Activated naive CD8-positive, alpha-beta T cell treated with anti-CD3 and anti-CD28 coated beads, Interleukin-2, amount 50 U/mL, for 24 hours (primary cell): ENCODE measurements at places on chromosomes 4 and X.

GRCh38 chrX:71057848-71058530, 10.1 kb downstream of the SNX12 start:
- DNase-seq, result no peak

- DNase-seq, result no peak
Observed at GRCh38 chrX:29617725-29618124, 597.6 kb upstream of the MAGEB2 start.

DNA sequence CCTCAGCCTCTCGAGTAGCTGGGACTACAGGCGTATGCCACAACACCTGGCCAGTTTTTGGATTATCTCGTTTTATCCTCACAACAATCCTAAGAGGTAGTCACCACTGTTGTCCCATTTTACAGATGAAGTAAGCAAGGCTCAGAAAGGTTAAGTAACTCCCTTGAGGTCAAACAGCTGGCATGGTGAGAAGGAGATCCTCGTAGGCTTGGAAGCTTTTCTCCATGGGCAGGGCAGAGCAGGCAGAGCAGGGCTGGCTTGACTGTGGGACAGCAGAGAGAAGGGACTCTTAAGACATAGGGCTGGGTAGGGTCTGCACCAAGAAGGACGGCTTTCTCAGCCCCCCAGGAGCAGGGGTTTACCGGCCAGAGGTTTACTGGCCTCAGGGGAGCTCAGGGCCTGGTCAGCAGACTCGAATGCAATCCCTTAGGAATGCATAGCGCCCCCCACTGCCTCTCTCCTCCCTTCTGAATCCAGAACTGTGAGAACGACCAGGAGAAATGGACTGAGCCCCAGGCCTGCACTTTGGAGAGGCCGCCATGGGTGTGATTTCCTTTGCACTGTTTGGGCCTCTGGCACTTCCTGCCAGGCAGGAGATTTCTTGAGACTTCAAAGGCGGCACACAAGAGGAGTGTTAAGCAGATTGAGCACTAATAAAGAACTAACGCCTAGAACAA, 14.0 kb upstream of the CDKN2AIP start:
- DNase-seq, result peak; percentile 11

- DNase-seq, result no peak
Observed at GRCh38 chr4:71604785-71605184, 179.1 kb downstream of the GC start.

- no peak for DNase-seq
Observed at GRCh38 chrX:17465201-17465600, 90.2 kb downstream of the NHS start.

- DNase-seq, result no peak
Observed at GRCh38 chr4:145553375-145553774, 65.8 kb upstream of the MMAA start.

DNA sequence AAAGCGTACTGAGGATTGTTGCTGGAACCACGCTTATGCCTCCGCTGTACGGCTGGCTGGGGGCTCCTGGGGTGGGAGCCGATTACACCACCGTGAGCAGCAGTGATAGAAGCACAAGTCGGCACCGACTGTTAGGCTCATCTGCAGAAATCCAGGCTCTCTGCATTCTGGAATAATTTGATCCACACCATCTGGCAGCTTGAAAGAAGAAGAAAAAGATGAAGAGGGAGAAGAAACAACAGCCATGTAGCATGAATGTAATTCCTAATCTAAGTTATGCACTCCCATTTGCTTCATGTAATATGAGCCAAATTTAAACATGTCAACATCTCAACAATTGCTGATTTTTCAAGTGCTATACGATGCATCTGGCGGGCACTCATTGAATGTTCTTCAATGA, 84.6 kb upstream of the DHX15 start:
- no peak for DNase-seq

DNA sequence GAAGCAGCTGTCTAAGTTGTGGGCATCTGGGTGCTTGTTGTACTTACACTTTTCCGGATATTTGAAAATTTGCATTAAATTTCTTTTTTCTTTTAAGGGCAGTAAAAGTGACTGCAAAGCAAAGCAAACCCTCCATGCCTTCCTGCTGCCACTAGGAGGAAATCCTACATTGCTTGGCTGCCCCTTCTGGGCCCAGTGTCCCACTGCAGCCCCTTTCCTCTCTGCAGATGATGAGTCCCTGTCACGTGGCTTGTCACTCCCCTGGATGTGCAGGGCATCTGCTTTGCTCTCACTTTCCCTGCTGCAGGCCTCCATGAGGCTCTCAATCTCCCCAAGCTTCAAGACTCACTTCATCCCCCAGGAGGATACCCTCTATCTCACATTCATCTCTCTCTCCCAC, 12.7 kb downstream of the TSR2 start:
- DNase-seq, result no peak

GRCh38 chrX:649166-649565, 18.6 kb downstream of the SHOX start:
- DNase-seq, result no peak

GRCh38 chr4:100635899-100636298, 118.1 kb upstream of the EMCN start:
- DNase-seq, result no peak

DNA sequence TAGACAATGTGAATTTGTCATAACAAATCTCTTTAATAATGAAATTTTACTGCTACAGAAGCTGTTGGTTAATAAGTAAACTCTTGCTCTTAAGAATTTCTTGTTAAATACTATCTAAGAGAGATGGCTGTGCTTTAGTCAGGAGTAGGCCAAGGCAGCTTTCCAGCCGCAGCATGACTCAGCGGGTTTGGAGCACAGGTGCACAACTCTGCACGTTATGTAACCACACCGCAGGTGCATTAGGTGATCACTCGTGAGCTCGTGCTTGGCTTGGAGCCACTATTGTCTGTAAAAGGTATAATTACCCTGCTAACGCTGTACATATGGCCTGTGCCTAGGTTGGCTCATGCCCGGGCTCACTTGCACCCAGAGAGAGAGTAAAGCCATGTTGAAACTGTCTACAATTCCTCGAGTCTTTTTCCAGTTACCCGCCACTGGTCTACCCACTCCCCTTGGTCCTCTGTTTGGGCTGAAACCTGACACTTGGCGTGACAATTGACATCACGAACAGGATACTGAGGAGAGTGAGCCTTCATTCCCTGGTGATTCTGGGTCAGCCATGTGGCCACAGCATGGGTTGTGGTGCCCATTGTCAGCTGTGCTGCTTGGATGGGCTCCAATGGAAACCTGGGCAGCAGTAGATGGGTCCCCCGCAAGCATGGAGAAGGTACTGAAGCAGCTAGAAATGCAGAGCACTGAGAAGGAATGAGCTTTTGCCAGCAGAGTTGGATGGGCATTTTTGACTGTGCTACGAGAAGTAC, 18.4 kb upstream of the ANAPC4 start:
- DNase-seq, result no peak

- no peak for DNase-seq
Observed at GRCh38 chr4:69753686-69754085, 6.7 kb downstream of the SULT1B1 start.

GRCh38 chr4:42396361-42396751, 932 bp upstream of the SHISA3 start:
- no peak for DNase-seq

GRCh38 chr4:74632634-74633033, 161.7 kb downstream of the BTC start:
- DNase-seq, result peak; percentile 28

DNA sequence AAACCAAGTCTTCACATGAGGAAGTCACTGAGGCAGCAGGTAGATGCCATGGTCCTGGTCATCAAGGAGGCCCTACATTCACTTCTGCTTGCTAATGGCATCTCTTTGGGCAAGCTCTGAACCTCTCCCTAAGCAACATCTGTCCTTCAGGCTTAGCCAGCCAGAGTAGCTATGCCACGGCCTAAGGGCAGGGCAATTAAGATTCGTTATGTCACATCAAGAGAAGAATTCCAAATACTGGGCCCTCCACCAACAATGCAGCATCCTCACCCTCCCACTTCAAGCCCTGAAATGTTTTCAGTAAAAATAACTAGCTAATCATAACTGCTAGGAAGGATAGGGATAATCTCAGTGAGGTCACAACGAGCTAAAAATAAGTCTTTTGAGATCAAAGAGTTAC, 120.7 kb upstream of the HCCS start:
- no peak for DNase-seq

DNA sequence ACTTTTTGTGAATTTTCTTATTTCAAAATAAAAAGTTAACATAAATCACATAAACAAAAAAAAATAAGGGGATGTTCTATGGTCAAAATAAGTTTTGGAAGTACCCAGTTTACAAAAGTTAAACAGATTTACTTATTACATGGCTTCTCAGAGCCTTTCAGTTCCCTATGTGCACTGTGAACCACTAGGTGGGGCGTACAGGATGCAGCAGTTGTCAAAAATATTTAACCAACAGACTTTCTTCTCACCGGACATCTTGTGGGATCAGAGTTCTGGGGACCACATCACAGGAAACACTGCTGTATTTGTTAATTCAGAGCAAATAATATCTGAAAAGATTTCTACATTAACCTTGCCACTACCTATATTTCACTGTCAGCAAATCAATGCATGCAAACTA, 74.1 kb downstream of the SMARCA1 start:
- DNase-seq, result no peak
